ENCODE measurements at places on chromosomes 11 and 22.

DNA sequence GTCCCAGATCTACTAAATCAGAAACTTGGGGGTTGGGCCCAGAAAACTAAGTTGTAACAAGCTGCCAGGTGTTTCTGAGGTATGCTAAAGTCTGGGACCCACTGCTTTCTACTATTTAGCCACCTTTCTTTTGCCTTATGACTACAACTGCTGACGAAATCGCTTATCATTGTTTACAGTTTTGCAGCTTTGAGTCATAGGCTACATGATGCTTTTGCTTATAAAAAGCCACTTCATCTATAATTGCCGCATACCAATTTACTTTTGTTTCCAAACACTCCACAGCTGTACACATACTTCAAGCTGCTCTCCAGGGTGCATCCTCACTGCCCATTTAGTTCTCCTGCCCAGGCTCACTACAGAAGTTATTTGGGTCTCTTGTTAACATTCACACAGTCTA lies 144.7 kb downstream of the ENTHD1 start:
- no peak for DNase-seq

DNA sequence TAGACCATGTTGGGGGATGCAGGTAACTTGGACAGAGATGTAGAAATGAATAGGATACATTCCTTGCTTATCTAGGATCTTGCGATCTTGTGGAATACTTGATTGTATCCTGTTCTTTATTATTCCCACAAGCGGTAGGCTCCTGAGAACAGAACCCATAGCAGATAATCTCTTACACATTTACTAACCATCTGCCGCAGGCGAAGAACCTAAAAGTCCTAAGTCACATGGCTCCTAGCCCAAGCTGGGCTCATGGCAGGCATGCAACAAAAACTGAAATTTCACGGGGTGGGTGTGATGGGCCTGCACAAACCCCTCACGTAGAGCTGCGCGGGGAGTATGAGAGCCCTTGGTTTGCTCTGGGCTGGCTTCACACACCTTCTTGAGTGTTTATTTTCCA lies 177.4 kb upstream of the NECTIN1 start:
- DNase-seq, result no peak

DNA sequence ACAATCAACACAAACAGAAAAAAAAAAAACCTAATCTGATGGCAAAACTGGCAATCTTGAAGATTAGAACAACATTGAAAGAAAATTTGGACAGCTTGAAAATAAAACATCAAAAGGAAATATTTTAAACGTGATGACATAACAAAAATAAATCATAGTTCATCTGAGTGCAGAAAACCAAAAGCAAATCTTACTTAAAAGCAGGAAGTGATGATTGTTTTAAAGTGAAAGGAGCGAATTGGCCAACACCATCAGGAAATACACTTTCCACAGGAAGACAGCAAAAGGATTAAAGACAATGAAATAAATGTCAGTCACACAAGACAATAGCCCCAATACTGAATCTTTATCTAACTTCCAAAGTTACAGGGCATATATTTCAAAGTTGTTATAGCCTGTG lies 696.5 kb upstream of the CHORDC1 start:
- DNase-seq, result no peak

GRCh38 chr11:95556011-95556341 lies 233.6 kb downstream of the FAM76B start:
- no peak for DNase-seq

DNA sequence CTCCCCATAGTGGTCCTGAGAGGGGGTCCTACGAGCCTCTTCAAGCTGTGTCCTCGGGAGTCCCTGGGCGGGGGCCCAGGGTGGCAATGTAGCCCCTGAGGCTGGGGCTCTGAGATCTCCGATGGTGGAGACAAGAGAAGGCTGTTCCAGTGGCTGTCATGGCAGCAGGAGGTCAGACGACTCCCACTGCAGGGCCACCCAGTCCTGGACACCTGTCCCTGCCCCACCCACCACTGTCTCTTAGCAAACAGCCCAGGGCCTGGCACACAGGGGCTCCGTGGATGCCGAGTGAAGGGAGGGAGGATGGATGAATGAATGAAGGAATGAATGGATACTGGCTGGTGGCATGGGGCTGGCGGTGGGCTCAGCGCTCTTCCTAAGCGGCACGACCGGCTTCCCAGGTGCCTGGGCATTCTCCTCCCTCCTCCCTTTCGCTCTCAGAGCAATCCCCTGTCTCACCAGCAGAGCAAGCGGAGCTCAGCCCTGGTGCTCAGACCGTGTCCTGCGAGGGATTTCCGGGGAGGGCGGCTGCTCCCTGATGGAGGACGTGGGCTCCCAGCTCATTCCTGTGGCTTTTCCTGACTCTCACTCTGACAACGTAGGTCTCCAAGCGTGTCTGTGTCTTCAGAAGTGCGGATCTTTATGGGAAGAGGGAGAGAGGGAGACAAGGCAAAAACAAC lies 1272.6 kb downstream of the BRD1 start:
- DNase-seq, result no peak

DNA sequence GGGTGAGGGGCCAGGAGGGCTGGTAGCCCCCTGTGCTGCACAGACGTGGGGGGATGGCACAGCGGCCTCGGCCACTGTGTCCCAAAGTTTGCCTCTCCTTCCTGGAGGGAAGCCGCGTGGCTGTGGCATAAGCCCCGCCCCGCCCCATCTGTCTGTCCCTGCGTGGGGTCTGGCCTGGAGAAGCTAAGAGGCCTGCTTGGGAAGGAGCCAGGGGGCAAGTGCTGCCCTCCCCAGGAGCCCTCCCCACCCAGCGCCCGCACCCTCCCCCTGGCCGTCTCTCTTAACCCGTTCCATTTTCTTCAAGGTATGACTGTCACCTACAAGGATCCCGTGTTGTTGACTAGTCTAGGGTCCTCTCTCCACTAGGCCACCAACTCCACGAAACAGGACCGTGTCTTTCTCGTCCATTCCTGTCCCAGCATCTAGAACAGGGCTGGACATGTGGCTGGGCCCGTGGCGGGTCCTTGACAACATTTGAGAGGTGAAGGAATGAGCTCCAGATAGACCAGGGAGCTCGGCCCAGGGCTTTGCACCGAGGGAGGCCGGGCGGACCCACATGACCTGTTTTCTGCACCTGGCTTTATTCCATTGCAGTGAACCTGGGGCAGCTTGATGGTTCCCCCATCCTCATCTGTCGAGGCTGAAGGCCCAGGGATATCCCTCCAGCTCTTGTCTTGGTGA lies 428.0 kb downstream of the TBC1D22A start:
- DNase-seq, result no peak

DNA sequence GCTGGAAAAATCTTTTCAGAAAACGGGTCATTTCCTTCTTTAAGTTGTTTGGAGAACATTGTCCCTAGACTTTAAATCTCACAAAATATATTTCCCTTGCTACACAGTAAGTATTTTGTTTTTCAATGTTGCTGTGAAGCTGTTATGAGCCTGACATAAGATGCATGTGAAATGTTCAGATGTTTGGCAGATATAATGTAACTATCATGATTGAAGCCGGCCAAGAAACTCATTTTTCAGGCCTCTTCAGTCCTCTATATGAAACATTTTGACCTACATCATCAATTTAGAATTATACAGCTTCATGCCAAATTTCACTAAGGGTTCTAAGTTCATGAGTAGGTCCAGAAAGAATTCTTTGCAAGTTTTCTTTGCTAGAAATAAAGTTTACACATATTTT lies 133.8 kb downstream of the JRKL start:
- DNase-seq, result no peak

DNA sequence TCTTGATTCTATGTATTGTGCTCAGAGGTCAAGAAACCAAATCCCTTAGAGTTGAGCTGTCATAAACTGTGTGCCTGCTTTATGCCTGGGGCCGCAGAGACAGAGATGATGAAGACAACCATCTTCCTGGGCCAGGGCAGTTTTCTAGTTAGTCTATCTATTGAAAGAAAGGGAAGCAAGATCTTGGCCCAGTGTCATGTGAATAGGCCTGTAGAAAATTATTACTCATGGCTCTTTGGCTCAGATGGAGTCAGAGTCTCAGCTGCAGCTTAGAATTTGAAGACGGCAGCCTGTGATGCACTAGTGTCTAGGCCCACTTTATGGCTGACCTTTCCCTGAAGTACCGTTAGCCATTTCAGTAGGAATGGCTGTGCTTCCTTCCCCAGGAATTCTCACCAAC lies 112.0 kb downstream of the DBX1 start:
- no peak for DNase-seq

DNA sequence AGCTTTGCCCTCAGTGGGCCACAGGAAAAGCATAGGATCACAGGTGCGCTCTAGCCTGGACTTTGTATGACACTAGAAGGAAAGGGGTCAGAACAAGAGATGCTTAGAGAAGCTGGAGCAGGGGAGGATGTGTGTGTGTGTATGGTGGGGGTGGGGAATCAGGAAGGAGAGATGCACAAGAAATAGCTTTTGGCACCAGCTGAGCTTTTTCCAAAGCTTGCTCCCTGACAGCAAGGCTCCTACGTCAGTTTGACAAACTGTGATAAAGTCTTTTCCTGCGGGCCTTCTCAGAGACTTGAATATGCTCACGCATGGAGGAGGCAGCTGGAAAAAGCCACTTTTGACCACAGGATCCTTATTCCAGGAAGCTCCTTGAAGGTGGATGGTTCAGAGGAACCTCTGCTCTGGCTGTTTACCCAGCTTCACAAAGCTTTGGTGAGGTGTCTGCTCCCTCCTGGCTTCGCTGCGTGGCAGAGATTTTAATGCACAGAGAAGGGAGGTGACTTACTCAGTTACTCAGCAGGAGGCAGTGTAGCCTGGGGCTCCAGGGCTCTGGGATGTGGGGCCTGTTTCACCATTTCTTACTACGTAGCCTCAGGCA lies 3.9 kb downstream of the CDC42EP1 start:
- DNase-seq, result no peak

GRCh38 chr11:10537600-10537999 lies 3.4 kb downstream of the RNF141 start:
- DNase-seq, result no peak

DNA sequence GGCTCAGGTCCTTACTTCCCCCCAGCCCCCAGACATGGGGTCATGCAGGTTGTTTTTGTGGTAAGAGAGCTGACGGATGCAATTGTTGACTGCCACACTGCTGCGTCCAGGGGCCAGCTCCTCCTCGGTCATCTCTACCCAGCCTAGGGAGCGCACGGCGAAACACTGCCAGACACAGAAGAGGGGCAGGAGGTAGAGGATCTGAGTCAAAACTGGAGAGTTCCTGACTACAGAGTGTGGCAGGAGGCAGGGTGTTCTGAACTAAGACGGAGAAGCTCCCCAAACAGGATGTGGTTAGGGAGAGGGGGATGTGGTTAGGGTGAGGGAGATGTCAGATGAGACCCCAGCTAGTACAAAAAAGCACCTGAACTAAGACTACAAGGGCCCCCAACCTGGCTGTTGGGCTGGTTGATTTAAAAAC lies 12.3 kb downstream of the SMPD1 start:
- DNase-seq, result no peak

- DNase-seq, result no peak
Observed at GRCh38 chr11:117453886-117454563, 126.4 kb downstream of the CEP164 start.

DNA sequence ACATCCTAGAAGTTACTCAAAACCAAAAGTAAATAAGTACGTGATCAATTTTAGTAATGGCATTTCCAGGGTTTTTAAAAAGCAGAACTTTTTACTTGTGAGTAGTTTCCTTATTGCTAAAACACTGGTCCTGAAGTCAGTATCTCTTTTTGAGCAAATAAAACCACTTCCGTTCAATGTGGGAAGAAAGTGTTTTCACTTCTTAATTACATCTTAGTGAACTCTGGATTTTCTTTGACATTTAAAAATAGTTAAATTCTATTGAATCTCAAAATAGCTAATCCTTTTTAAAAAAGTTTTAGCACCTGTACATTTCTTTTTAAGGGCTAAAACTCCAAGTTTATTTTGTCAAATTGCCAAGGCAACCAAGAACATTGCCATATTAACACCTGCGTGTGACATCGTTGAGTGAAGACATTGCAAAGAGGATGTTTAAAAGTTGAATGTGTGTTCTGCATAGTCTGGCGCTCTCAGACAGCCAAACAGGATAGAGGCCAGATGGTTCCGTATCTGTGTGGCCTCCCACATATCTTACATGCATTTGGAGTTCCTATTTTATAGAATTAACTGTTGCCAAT lies 17.2 kb upstream of the OR5B21 start:
- no peak for DNase-seq

GRCh38 chr11:93051186-93051585 lies 81.7 kb downstream of the MTNR1B start:
- DNase-seq, result no peak

DNA sequence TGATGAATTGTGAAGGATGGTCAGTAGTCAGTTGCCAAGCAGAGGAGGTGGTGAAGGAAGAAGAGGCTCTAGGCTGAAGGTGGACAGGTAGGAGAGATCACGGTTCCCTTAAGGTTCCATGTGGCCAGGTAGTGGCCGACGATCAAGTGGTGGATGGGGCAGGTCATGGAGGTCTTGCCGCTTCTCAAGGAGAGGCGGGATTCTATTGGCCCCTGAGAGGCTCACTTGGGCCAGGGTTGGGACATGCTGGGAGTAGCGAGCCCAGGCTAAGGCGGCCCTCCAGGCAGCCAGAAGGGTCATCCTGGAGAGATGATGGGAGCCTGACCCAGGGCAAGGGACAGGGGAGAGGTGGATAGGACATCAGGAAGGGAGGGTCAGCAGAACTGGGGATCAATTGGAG lies 20.9 kb upstream of the TMPRSS4 start:
- DNase-seq, result no peak

DNA sequence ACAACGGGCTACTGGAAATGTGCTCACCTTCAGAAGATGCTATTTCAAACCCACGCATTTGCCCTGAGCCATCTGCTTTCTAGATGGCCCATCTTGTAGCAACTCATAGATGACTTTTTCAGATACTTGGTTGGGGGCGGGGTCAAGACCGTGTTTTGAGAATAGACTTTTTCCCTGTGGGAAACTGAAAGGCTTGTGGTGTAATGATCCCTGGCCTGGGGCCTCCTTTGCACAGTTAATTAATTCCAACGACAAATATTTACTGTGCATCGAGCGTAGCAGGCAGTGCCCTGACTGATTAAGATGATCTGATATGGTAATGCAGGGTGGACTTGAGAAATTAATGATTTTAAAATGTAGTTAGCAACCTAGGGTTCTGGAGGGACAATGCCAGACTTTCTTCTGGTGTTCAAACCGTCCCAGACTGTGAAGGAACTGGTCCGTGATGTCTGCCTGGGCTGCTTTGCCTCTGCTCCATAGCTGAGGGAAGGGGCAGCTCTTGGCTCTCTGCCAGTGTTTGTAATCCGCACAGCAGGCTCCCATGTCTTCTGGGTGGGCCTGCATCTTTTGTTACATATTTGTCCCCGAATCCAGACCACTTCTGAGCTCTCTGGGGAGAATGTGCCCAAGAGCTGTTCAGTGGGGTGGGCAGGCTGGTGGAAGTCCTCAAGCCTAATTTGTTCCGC lies 84.8 kb downstream of the ADAMTS15 start:
- no peak for DNase-seq

All from glomerular endothelial cell (primary cell).